Activated T-cell treated with anti-CD3 and anti-CD28 coated beads, Interleukin-2, amount 50 U/mL, for 4 hours (primary cell): ENCODE measurements at places on chromosomes 5 and 9. TPM values are rescaled to one million over a fixed set of nuclear protein-coding genes. Genes with fewer than 3 reads are reported as not detected.

The CERT1 gene
- 29.4 TPM for total RNA-seq

The SNCB gene
- not detected for total RNA-seq

The FYB1 gene
- total RNA-seq = 39.0 TPM

The CDKN2A gene
- total RNA-seq = 1.2 TPM

The CAPSL gene
- 0.30 TPM for total RNA-seq

The F2RL1 gene
- 1.6 TPM for total RNA-seq

The ITK gene
- 249 TPM for total RNA-seq

The SPINK1 gene
- total RNA-seq = 2.0 TPM

The GADD45G gene
- total RNA-seq = 5.9 TPM

The PDGFRB gene
- total RNA-seq = 0.40 TPM

The DCTN4 gene
- total RNA-seq = 38.6 TPM

The FAT2 gene
- not detected for total RNA-seq

The PCSK1 gene
- total RNA-seq = not detected

The RAB24 gene
- total RNA-seq = 29.8 TPM

The PCDHGB2 gene
- 0.43 TPM for total RNA-seq

The HMMR gene
- 3.1 TPM for total RNA-seq

The FCN2 gene
- total RNA-seq = not detected

The REEP2 gene
- total RNA-seq = 1.8 TPM

The TMC1 gene
- not detected for total RNA-seq

The LCN15 gene
- total RNA-seq = not detected

The GPR151 gene
- total RNA-seq = not detected

The BARHL1 gene
- not detected for total RNA-seq

The ENC1 gene
- total RNA-seq = 1.8 TPM

The WDR31 gene
- total RNA-seq = 1.4 TPM

The PPWD1 gene
- 42.8 TPM for total RNA-seq

The PHF24 gene
- 0.08 TPM for total RNA-seq

The EPB41L4B gene
- total RNA-seq = 0.11 TPM

The GRXCR2 gene
- not detected for total RNA-seq

The CARTPT gene
- not detected for total RNA-seq

The CCNJL gene
- 0.30 TPM for total RNA-seq

The TGFBI gene
- total RNA-seq = 0.81 TPM

The ALDH1A1 gene
- total RNA-seq = 0.22 TPM

The PCDHB8 gene
- total RNA-seq = not detected

The BRIX1 gene
- total RNA-seq = 138 TPM

The IRX2 gene
- total RNA-seq = not detected

The PCDHGB1 gene
- 0.13 TPM for total RNA-seq

The SPINK4 gene
- not detected for total RNA-seq

The UNC13B gene
- total RNA-seq = 1.6 TPM

The PLPP7 gene
- not detected for total RNA-seq

The IL5 gene
- total RNA-seq = 3.6 TPM

The SURF6 gene
- 58.5 TPM for total RNA-seq

The MARCHF11 gene
- not detected for total RNA-seq

The NSA2 gene
- total RNA-seq = 171 TPM

The MLANA gene
- not detected for total RNA-seq

The CIZ1 gene
- 124 TPM for total RNA-seq

The NELFB gene
- 81.1 TPM for total RNA-seq

The VAV2 gene
- total RNA-seq = 3.2 TPM

The FRMD3 gene
- total RNA-seq = 0.40 TPM

The CDH9 gene
- total RNA-seq = not detected

The SPRY4 gene
- 2.6 TPM for total RNA-seq
